Heart left ventricle (tissue), 16 donors: ENCODE measurements at places on chromosomes 11 and 22. TPM values are rescaled to one million over a fixed set of nuclear protein-coding genes. Genes with fewer than 3 reads are reported as not detected.

The SPDYC gene
- not detected for polyA plus RNA-seq

The PAMR1 gene
- 3.5 TPM for polyA plus RNA-seq

The OR2AT4 gene
- polyA plus RNA-seq = not detected

The JHY gene
- polyA plus RNA-seq = 0.61 TPM

The CCDC73 gene
- polyA plus RNA-seq = not detected

The UCP3 gene
- 1.4 TPM for polyA plus RNA-seq
